ENCODE measurements at places on chromosomes 3 and 15.

GRCh38 chr15:93986400-93986984 lies 244.9 kb upstream of the MCTP2 start:
- DNase-seq = no peak

DNA sequence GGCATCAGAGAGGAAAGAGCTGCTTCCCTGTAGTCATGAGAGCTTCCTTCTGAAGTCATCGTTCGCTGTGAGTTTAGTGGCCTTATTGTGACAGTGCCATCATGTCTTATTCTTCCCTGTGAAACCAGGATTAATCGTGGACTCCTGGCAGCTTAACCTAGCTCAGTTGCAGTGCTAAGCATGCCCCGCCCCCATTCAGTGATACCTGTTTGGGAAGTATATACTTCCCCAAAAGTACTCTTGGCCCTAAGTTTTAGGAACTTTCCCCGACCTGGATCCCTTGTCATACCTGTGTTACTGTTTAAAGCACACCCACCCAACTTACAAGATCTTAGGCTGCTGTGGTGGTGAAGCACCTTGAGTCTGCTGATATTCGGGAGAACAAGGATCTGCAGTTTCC lies 32.1 kb upstream of the TIMP4 start:
- DNase-seq = no peak

GRCh38 chr3:62727536-62727935 lies 147.7 kb downstream of the CADPS start:
- no peak for DNase-seq

- no peak for DNase-seq
Measured at GRCh38 chr3:28651159-28651558, 302.5 kb upstream of the AZI2 start.

DNA sequence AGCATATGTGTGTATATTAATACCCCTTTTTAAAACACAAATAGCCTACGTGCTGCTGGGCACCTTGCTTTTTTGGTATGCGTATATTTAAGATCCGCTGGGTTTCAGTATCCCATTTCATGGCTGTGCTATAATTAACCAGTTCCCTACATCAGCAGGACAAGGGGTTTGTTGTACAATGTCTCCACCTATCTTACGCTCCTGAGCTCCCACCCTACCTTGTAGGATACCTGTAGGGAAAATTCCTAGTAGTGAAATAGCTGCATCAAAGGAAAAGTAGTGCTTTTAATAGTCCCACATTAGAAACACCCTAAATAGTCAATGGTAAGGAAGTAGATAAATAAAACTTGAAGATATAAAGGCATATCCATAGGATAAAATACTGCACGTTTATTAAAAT lies 1.4 kb downstream of the MAP6D1 start:
- DNase-seq = no peak

GRCh38 chr3:16334909-16335308 lies 69.9 kb downstream of the OXNAD1 start:
- DNase-seq = no peak

DNA sequence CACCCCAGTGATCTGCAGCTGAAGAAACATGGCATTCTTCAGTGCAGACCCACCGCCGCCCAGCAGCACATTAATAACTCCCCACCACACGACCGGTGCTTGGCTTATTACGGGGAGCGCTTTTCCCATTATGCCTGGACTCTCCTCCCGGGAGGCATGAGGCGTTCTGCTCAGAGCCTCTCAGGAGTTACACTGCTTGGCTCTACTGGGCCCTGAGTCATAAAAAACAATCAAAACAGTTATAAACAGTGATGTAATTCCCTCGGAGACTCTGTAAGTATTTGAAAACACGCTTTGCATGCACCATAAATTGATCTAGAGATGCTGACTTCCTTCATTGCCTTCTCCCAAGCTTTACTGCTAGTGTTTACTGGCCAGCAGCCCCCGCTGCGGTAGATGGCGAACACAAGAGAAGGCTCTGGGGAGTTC lies 77.1 kb upstream of the SNRPA1 start:
- no peak for DNase-seq

DNA sequence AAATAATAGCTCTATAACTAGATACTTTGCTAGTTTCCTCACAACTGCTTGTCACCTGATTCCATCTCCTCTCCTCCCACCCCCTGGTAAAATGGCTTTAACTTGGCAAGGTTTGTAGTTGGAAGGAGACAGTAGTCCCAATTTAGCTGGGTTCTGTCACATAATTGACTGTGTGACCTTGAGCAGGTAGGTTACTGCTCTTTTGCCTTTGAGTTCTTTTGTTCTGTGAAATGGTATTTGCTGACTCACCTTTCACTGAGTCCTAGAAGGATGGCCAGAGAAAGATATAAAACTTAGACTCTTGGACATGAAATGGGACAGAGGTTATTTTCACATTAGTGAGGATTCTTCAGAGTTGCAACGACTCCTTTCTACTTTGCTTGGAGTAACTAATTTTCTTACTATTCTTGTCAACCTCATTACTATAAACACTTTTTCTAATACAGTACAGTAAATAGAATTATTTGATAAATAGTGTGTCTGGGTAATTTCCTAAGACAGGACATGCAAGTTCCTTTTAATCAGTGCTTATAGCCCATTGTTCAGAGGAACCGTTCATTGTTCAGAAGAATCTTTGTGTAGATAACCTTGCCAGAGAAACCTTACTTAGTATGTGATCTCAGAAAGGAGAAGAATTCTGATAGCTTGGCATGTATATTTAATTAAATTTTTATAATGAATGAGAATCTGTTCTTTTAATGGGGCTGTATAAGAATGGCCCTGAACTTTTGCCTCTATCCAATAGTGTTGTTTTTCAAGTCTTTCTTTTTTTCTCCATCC lies 14.3 kb downstream of the AKAP13 start:
- no peak for DNase-seq

GRCh38 chr3:157204880-157205279 lies 44.9 kb upstream of the CCNL1 start:
- no peak for DNase-seq

DNA sequence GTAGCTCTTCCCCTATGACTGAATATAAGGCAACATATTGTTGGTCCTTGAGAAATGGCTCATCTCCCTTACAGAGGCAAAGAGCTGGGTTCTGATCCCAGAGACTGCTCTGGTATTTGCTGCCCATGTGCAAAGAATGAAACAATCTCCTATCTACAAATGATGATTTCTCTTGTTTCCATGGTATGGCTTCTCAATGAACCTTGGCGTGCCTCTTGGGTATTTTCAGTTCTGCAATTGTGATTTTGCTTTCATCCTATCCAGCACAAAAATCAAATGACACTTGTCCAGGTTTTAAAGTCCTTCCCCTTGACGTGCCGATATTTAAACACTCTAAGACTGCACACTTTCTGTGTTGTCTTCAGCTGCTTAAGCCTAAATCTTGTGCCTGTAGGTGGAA lies 109.8 kb upstream of the NR2F2 start:
- no peak for DNase-seq

GRCh38 chr3:192445770-192446644 lies 281.3 kb downstream of the FGF12 start:
- DNase-seq = no peak

DNA sequence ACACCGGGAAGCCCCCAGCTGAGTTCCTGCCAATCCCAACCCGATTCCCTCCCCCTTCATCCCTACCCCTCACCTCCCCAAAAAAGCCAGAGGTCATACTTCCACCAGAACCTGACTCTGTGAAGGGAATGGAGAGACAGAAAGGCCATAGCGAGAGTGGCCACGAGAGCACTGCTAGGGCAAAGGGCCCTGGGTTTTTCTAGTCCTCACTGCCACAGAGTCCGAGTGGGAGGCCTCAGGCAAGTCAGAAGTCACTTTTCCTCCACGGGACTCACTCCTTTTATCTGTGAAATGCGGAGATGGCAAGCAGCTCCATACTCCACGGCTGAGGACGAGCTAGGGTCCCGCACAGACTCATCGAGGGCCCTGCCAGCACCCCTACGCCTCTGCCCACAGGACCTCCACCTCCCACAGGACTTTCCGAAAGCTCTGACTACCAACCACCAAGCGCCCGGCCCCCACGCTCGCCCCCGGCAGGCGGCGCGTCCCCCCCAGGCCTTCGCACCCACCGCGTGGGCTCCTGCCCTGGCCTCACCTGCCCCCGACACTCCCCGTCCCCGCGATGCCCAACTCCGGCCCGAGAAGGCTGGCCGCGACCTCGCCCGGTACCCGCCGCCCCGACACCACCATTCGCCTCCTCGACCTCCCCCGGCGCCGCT lies 792 bp downstream of the ATP13A3 start:
- DNase-seq = no peak

DNA sequence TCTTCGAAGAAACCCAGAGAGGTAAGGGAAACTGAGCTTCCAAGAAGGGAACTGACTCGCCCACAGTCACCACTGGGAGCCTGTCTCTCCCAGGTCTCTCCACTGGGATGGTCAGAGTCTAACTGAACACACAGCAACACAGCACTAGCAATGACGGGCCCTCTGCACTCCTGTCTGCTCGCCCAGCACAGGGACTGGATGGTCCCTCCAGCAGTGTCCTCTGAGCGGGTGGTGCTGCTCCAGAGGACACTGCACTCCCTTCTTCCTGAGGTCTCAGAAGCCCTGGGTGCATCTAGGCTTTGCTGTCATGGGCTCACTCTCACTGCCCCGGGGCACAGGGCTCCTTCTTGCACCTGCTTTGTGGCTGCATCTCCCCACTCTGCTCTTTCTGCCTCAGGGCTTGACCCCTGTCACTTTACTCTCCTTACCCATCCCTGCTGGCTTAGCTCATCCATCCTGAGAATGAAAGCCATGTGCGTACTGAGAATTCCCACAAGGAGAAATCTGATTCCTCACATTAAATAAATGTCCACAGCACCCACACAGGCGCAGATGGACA lies 356.6 kb downstream of the GABRG3 start:
- DNase-seq = no peak

DNA sequence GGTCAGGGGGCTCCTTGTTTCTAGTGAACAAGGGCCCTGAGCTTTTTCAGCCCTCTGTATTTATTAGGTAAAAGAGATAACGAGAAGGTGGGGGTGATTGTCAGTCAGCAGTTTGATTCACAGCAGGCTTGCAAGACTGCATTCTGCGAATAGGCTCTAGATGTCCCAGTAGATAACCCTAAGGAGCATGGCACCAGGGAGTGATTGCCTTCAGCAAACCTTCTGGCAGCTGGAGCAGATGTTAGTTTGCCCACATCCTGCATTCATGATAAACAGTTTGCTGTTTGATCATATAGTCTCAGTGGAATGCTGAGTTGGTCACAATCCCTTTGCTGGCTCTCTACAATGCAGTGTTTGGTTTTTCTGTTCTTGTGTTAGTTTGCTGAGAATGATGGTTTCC lies 161.3 kb upstream of the GADL1 start:
- DNase-seq = no peak

DNA sequence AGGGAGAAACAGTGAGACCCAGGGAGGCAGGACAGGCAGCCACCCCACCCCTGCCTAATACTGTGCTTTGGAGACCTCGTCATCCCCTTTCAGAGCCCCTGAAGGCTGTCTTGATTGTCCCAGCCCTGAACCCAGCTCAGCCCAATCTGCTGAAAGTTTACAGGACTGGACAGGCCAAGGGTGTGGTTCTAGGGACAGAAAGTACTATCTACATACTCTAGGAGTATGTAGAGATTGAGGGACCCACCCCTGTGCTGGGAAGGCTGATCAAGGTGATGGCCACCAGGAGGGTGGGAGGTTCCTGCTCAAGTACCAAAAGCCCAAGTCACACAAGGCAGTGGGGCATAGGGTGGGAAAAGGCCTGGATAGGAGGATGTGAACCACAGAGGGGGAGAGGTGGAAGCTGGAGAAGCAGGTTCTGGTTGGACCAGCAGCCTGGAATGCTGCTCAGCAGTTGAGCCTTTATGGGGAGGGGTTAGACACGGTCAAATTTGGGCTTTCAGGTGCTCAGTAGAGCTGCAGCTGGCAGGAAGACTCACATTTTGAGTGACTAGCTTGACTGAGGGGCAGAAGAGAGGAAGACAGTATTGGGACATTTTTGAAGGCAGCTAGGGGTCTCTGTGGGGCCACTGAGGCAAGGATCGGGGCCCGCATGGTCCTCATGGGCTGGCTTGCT lies 6.7 kb downstream of the NBEAL2 start:
- DNase-seq = no peak

DNA sequence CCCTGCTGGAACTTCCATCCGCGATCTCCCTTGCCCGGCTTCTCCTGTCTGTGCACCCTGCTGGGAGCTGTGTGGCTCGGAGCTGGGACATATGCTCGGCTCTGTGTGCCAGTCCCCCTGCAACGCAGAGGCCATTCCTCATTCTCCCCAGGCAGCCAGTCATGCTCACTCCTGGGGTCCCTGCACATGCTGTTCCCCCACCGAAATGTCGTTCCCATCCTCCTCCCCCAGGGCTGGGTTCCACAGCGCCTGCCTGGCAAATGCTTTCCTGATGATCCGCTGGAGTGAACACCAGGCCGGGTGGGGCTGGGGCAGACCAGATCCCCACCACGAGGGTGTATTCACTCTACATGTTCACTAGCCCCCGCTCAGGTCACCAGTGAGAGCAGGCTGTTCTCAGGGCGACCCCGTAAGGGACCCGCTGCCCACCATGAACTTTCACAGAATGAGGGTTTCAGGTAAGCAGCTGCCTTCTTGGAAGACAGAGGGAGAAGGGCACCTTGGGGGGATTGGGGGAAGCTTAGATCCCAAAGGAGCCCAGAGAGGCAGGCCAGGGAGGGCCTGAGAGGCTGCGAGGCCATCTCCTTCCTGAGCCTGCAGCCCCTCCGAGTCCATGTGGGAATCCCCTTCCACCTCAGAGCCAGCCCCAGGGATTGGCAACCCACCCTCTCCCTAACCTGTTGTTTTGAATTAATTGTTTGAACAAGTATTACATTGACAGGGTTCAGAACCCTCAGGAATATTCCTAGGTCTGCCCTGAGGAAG lies 88.7 kb upstream of the IQSEC1 start:
- DNase-seq = no peak

GRCh38 chr15:70351391-70351790 lies 253.7 kb upstream of the TLE3 start:
- DNase-seq = no peak

DNA sequence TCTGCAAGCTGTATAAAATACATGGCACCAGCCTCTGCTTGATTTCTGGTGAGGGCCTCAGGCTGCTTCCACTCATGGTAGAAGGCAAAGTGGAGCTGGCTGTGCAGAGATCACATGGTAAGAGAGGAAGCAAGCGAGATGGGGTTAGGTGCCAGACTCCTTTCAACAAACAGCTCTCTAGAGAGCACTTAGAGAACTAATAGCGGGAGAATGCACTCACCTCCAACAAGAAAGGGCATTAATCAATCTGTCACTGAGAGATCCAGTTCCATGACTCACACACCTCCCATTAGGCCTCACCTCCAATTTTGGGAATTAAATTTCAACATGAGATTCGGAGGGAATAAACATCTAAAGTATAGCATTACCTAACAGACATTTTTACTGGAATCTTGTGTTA lies 644.1 kb upstream of the ARRDC4 start:
- no peak for DNase-seq

DNA sequence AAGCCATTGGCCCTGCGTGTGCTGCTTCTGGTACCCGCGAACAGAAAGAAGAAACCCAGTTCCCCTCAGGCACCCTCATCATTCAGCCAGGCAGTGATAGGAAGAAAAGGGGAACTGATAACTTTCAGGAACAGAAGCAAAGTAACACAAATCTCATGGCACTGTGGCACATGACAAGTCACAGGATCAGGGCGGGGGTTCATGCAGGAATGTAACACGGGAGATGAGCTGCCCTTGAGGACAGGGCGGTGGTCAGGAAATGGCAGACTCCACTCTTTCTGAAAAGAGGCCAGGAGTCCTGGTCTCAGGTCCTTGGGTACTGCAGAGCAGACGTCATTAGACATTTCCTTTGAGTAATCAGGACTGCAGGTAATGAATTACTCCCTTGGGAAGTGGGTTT lies 95.5 kb downstream of the CCNL1 start:
- no peak for DNase-seq

GRCh38 chr3:133393691-133394474 lies 6.0 kb upstream of the BFSP2 start:
- no peak for DNase-seq

GRCh38 chr3:59320080-59320479 lies 270.3 kb upstream of the CFAP20DC start:
- no peak for DNase-seq
